SJSA1 (cell line): ENCODE measurements at places on chromosomes 7 and 10. TPM values are rescaled to one million over a fixed set of nuclear protein-coding genes. Genes with fewer than 3 reads are reported as not detected.

- no peak for DNase-seq
- H3K4me1 ChIP-seq = no peaks in the 10 kb centered on the region
- H3K4me3 ChIP-seq = no peak overlapping the region
- H3K27ac ChIP-seq = no peak overlapping the region
- H3K27me3 ChIP-seq = no peaks in the 10 kb centered on the region
Observed at GRCh38 chr7:77881871-77882270, 83.3 kb downstream of the PHTF2 start.

- H3K27ac ChIP-seq = no peak overlapping the region
- H3K36me3 ChIP-seq = no peaks in the 10 kb centered on the region
- H3K27me3 ChIP-seq = no peaks in the 10 kb centered on the region
- H3K4me1 ChIP-seq = peaks cover 15% of the 10 kb centered on the region
- H3K4me3 ChIP-seq = no peak overlapping the region
Observed at GRCh38 chr10:72106896-72107295, 18.5 kb upstream of the SPOCK2 start.

DNA sequence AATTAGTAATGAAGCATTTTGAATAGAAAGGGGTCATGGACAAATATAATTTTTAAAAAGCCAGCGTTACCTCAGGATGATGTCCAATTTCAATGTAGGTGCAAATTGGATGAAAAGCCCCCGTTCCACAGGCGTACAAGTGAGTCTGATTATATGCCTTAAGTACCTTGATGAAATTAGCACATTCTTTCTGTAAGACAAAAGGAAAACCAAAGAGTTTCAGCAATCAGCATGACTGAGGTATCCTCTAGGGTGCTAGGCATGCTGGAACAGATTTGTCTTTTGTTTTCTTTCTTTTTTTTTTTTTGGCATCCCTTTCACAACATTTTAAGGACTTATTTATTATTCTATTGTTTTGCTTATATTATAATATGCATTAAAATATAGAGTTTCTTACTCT is 84.2 kb downstream of the SEMA3A start:
- no peak overlapping the region for H3K4me3 ChIP-seq
- no peak for DNase-seq
- H3K27me3 ChIP-seq = no peaks in the 10 kb centered on the region
- H3K36me3 ChIP-seq = no peaks in the 10 kb centered on the region; the same call in 1 of the 2 replicates
- H3K27ac ChIP-seq = no peak overlapping the region

GRCh38 chr7:148763622-148764021 is 64.9 kb downstream of the CUL1 start:
- H3K27ac ChIP-seq = no peak overlapping the region
- H3K27me3 ChIP-seq = no peaks in the 10 kb centered on the region
- peaks cover 6% of the 10 kb centered on the region; the same call in 1 of the 2 replicates for H3K4me1 ChIP-seq
- DNase-seq = no peak
- H3K4me3 ChIP-seq = no peak overlapping the region
- H3K36me3 ChIP-seq = peaks cover 58% of the 10 kb centered on the region

Gene TRIM73
- total RNA-seq = 0.39 and 0.75 TPM in 2 replicates

- no peak overlapping the region for H3K4me3 ChIP-seq
- H3K36me3 ChIP-seq = peaks cover 41% of the 10 kb centered on the region
- DNase-seq = no peak
- H3K27me3 ChIP-seq = no peaks in the 10 kb centered on the region
- H3K27ac ChIP-seq = no peak overlapping the region
Observed at GRCh38 chr10:16811765-16812164, 5.5 kb downstream of the RSU1 start.

- H3K4me1 ChIP-seq = peaks cover 21% of the 10 kb centered on the region
- DNase-seq = no peak
- no peak overlapping the region for H3K4me3 ChIP-seq
- no peak overlapping the region for H3K27ac ChIP-seq
- no peaks in the 10 kb centered on the region for H3K27me3 ChIP-seq
Observed at GRCh38 chr10:110691139-110691538, 47.0 kb downstream of the RBM20 start.

Gene CCDC172
- total RNA-seq = not detected in 2 replicates

- H3K4me3 ChIP-seq = no peak overlapping the region
- no peak for DNase-seq
- no peaks in the 10 kb centered on the region for H3K27me3 ChIP-seq
- H3K36me3 ChIP-seq = peaks cover 89% of the 10 kb centered on the region
Observed at GRCh38 chr7:151484971-151485707, 34.6 kb downstream of the RHEB start.

DNA sequence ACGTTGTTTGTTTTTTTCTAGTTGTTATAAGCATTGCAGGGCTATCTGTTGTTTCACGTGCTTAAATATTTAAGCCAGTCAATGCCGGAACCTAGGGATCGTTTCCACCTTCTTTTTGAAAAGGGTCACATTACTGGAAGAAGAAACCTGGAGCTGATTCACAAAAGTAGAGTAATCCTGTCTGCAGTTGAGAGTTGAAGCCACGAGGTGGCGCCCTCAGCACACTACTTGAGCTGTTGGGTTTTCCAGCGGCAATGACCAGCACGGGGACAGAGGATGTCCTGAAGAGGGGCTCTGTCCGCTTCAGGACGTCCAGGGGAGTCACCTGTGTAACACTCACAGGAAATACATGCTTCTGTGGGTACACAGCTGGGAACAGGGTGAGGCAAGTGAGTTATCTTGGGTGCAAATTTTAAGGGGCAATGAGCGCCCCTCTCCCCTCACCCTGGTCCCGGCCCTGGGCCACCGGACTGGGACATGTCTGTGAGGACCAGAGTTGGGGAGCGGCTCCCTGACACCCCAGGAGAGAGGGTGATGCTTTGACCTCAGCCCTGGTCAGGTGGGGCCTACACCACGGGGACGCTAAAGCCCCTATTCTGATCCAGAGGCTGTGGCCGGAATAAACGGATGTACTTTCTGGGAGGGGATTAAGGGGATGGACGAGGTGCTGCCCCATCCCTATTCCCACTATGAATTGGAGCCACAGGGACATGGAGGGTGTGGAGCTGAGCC is 26.3 kb upstream of the WDFY4 start:
- peaks cover 19% of the 10 kb centered on the region for H3K4me1 ChIP-seq
- H3K27ac ChIP-seq = no peak overlapping the region

DNA sequence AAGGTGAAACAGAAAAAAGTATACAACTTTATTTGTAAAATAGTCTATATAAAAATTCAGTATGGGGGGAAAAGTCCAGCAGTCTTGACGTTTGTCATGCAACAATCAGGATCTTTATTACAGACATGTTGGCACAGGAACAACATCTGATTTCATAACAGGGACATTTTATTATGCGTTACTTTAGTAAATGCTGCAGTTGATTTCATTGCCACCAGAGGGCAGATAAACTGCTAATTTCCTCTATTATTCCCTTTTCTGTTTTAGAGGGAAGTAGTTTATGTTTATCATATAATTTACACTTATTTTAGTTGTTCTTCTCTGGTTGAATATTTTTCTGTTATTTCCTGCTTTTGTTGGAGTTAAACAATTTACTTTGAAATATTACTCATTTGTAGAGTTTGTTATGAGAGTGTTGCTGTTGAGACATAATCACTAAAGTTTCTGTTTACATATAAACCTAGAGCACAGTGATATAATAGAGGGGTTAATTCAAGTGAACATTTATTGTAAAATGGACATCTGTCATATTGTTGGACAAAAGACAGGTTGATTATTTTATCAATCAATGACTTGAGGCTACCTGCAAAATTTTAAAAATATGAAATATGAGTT is 3.3 kb downstream of the PLXDC2 start:
- no peaks in the 10 kb centered on the region for H3K36me3 ChIP-seq
- no peak for DNase-seq
- no peak overlapping the region for H3K27ac ChIP-seq
- peaks cover 41% of the 10 kb centered on the region for H3K27me3 ChIP-seq
- peaks cover 18% of the 10 kb centered on the region for H3K4me1 ChIP-seq

Gene HTR7
- 0.88 and 1.8 TPM in 2 replicates for total RNA-seq

Gene SH2D4B
- total RNA-seq = 0.08 TPM in 1 of 2 replicates, not detected in the other

GRCh38 chr7:143385891-143386781 is 5.0 kb downstream of the ZYX start:
- H3K4me1 ChIP-seq = peaks cover 28% of the 10 kb centered on the region
- DNase-seq = no peak
- H3K27me3 ChIP-seq = no peaks in the 10 kb centered on the region
- H3K36me3 ChIP-seq = peaks cover 99% of the 10 kb centered on the region

- no peaks in the 10 kb centered on the region for H3K27me3 ChIP-seq
- no peak overlapping the region for H3K4me3 ChIP-seq
- H3K4me1 ChIP-seq = peaks cover 13% of the 10 kb centered on the region
- no peaks in the 10 kb centered on the region for H3K36me3 ChIP-seq
Observed at GRCh38 chr10:33723181-33723580, 388.7 kb upstream of the NRP1 start.

GRCh38 chr10:17644485-17644943 is 563 bp downstream of the STAM start:
- peaks cover 28% of the 10 kb centered on the region for H3K36me3 ChIP-seq
- no peak for DNase-seq
- peak overlapping the region; percentile 64 for H3K4me3 ChIP-seq
- peaks cover 22% of the 10 kb centered on the region for H3K4me1 ChIP-seq

- H3K4me3 ChIP-seq = no peak overlapping the region
- H3K36me3 ChIP-seq = no peaks in the 10 kb centered on the region
- no peaks in the 10 kb centered on the region for H3K27me3 ChIP-seq
- no peak for DNase-seq
- H3K27ac ChIP-seq = no peak overlapping the region
Observed at GRCh38 chr10:103795634-103796270, 59.6 kb downstream of the SH3PXD2A start.

- no peak overlapping the region for H3K4me3 ChIP-seq
- no peaks in the 10 kb centered on the region for H3K36me3 ChIP-seq
- no peaks in the 10 kb centered on the region for H3K4me1 ChIP-seq
- DNase-seq = no peak
Observed at GRCh38 chr7:19290066-19290465, 144.8 kb upstream of the FERD3L start.

DNA sequence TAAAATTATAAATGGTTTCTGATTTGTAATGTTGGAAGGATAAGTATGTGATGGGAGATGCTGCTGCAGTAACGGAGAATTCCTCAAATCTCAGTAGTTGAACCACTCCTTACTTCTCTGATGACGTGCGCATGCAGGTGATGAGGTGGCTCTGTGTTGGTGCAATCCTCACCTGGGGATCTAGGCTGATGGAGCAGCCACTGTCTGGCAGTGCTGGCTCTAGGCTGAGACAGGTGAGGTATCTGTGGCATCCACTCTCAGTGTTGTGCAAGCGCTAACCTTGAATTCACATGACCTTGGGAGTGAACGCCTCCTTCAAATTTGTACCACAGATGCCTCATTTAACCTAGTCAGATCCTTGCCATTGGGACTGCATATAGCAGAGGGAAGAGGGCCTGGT is 35.0 kb downstream of the LHFPL3 start:
- peaks cover 5% of the 10 kb centered on the region for H3K27me3 ChIP-seq
- DNase-seq = no peak
- H3K4me1 ChIP-seq = no peaks in the 10 kb centered on the region
- H3K4me3 ChIP-seq = no peak overlapping the region

Gene NPTX2
- total RNA-seq = 138 and 160 TPM in 2 replicates

- H3K36me3 ChIP-seq = no peaks in the 10 kb centered on the region
- no peaks in the 10 kb centered on the region for H3K27me3 ChIP-seq
- no peaks in the 10 kb centered on the region for H3K4me1 ChIP-seq
- H3K4me3 ChIP-seq = no peak overlapping the region
- no peak overlapping the region for H3K27ac ChIP-seq
Observed at GRCh38 chr10:11175823-11176243, 158.2 kb downstream of the CELF2 start.

Gene TRIM50
- total RNA-seq = not detected in 2 replicates

Gene CRYGN
- total RNA-seq = not detected in 2 replicates

- H3K4me1 ChIP-seq = peaks cover 19% of the 10 kb centered on the region
- no peak overlapping the region for H3K27ac ChIP-seq
- no peak overlapping the region for H3K4me3 ChIP-seq
- no peaks in the 10 kb centered on the region for H3K36me3 ChIP-seq
- no peaks in the 10 kb centered on the region for H3K27me3 ChIP-seq
Observed at GRCh38 chr7:152871005-152871677, 111.6 kb downstream of the ACTR3B start.

Gene FBXL13
- total RNA-seq = 0.16 and 0.18 TPM in 2 replicates
